ENCODE measurements at places on chromosomes 11 and 22.

- DNase-seq, result no peak
Measured at GRCh38 chr11:94433049-94433448, 31.8 kb upstream of the GPR83 start.

- DNase-seq, result no peak
Measured at GRCh38 chr11:132024587-132025295, 654.3 kb downstream of the NTM start.

GRCh38 chr22:30047364-30047738, 32.9 kb upstream of the HORMAD2 start:
- no peak for DNase-seq

DNA sequence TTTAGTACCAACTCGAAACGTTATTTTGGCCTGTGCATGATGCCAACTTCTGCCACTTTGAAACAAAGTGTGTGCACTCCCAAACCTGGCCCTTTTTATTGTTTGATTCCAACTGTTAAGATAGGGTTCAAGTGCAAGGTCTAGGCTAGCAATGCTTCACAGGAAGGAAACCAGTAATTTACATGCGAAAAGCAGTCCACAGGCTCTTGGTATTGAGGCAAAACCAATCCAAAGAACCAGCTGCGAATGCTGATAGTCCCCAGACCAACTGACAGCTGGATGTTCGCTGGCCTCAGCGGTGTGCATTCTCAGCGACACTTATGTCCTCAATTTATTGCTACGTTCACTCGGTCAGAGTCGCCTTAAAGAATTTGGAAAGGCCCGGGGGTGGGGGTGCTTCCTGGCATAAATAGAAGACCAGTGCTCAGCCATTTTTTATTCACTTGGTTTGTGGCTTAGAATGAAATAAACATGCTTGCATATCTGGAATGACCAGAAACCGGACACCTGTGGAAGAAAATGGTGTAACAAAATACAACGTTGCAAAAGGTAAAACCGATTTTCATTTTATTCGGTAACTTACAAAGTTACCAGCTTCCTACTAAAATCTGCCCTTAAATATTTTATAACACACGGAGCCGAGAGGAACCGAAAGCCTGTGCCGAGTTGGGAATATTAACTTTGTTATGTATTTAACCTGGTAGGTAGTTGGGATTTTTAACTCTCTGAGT, 1.6 kb downstream of the CPT1A start:
- DNase-seq, result peak; percentile 25

DNA sequence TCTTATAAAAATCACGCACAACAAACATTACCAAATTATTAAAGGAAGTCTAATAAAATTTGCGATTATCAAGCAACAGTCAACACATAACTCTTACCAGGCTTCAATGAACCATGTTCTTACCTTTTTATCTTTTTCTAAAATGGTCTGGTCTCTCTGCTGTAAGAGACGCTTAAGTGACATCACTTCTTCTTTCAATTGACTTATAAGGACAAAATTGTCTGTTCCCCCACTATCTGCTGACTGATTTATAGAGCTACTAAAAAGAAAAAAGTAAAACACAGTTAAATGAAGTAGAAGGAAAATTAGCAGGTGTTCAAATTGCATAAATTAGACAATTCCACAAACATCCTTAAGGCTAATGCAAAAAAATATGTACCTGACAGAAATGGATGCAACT, 10.9 kb downstream of the FAM76B start:
- DNase-seq, result no peak

DNA sequence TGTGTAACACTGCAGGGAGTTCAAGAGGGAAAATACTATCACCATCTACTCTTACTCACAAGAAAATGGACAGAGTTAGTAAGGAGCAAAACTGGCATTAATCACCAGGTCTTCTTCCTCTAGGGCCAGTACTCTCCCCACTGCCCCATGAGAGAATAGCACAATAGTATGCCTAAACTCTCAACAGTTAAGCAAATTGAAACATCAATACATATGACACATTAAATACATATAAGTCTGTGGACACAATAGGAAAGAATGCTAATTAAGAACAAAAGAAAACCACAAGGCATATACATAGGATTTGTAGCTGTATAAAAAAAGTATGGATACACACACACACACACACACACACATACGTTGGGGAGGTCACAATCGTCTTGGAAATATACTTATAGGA, 197.9 kb upstream of the BDNF start:
- no peak for DNase-seq

- DNase-seq, result no peak
Measured at GRCh38 chr22:36587289-36588154, 58.6 kb upstream of the EIF3D start.

GRCh38 chr22:17980015-17980590, 44.3 kb downstream of the MICAL3 start:
- no peak for DNase-seq

GRCh38 chr22:44100411-44100810, 76.3 kb downstream of the PARVB start:
- DNase-seq, result no peak

- DNase-seq, result no peak
Measured at GRCh38 chr11:115541518-115541917, 37.3 kb upstream of the CADM1 start.

All from NCI-H1105 treated with DMSO at 0.1 percent for 48 hours (cell line).